EL (cell line): ENCODE measurements at places on chromosomes 13 and 19.

DNA sequence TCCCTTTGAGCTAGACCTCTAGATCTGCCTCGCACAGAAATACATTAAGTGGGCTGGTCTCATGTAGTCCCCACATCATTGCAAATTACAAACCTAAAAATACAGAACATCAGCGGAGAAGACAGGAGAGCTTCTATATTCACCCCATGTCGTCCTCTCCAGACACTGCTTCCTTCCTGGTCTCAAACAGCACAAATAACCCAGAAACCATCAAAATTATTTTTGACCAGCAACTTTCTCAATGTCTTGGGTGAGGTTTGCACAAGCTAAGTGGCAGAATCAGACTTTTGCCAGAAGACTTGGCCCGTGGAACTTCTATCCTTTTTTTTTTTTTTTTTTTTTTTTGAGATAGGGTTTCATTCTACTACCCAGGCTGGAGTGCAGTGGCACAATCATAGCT, 28.2 kb downstream of the CLEC17A start:
- no peak for DNase-seq

DNA sequence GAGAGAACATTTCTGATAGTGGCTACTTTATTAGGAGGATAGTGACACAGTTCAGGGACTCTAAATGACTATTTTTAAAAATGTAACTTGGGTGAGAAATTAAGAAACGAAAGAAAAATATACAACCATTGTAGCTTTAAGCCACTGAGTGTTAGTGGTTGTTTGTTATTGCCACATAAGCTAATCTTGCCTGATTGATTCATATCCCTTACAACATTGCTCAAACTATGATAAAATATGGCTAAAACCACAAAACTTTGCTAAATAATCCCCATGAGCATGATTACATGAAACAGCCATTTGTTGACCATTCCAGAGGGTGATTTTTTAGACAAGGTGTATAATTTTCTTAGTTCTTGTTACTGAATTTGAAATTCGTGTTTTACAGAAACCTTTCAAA, 343.4 kb downstream of the SLITRK5 start:
- no peak for DNase-seq

GRCh38 chr19:10565028-10565566, 713 bp downstream of the KRI1 start:
- DNase-seq: peak; percentile 56

- DNase-seq: peak; percentile 92
These were observed 7.3 kb downstream of the OPA3 start for GRCh38 chr19:45577111-45577905.

- peak; percentile 4 for DNase-seq
These were observed 14.5 kb downstream of the ZNF708 start for GRCh38 chr19:21314676-21315075.

- DNase-seq: no peak
These were observed 4.6 kb upstream of the PRKCG start for GRCh38 chr19:53877361-53877766.
